ENCODE measurements at places on chromosomes 6 and 20.

DNA sequence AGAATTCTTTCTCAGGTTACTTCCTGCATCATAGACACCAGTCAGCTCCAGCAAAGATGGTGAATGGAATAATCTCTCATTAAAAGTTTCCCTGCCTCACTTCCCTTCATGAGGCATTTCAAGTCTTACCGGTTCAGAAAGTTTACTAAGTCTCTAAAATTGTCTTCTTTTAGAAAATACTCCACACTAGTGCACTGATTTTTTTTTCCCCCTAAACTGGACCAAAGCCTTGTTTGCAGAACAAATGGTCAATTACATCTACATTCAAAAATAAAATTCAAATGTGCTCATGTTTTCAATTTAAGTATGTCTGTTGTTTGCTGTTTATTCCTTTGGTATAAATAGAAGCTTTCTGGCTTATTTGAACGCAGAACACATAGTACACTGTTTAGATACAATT is 111.2 kb downstream of the GMPR start:
- DNase-seq, result no peak

DNA sequence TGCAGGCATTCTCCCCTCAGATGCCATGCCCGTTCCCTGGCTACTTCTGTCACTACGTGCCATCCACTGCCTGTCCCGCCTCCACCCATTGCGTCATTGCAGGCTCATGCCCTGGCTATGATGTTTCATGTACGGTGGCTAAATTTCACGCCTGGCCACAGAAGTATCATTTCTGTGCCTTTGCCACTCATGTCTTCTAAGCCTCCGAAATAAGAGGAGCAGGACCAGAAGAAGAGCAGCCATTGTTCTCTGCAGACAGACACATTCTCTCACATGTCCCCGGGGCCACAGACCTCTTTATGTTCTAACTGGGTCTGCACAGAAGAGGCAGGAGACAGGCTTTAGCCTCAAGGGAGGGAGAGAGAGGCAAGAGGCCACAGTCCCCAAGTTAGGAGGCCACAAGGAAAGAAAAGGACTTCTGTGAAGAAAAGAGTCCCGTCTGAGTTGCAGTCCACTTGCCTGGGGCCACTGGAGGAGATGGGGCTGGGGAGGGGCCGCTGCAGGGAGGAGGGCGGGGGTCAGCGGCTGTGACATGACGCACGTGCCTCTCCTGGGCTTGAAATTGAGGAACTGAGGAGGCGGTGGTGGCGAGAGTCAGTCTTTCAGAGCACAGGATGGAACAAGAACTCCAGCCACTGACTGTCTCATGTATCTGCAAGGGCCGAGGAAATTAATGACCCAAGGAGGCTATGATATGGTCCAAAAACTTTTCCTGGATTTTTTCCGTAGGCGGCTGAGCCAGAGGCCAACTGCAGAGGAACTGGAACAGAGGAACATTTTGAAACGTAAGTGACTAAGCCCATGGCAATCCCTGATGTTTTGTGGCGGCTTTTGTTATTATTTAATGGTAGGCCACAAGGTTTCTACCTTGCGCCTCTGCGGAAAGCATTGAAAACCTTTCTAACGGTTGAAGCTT is 55.9 kb downstream of the TBC1D7 start:
- DNase-seq, result peak; percentile 23

- no peak for DNase-seq
Measured at GRCh38 chr20:31560746-31561598, 44.1 kb upstream of the ID1 start.

- DNase-seq, result no peak
Measured at GRCh38 chr20:34243377-34243776, 2.2 kb downstream of the ASIP start.

DNA sequence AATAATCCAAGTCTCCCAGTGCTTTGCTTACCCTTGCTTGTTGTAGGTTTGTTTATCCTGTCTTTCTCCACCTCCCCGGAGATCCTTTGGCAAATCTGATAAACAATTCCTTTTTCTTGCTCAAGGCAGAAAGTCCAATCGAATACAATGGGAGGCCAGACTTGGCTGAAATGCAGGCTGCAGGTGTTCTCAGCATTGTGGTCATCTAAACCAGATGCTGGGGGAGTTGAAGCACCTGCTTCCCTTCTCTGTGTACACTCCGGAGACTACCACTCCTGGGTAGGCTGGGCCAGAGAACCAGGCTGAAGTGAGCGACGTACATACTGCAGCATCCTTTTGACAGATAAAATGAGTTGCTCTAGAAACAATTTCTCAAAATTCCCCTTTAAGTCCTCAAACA is 82.6 kb upstream of the PREP start:
- DNase-seq, result no peak

DNA sequence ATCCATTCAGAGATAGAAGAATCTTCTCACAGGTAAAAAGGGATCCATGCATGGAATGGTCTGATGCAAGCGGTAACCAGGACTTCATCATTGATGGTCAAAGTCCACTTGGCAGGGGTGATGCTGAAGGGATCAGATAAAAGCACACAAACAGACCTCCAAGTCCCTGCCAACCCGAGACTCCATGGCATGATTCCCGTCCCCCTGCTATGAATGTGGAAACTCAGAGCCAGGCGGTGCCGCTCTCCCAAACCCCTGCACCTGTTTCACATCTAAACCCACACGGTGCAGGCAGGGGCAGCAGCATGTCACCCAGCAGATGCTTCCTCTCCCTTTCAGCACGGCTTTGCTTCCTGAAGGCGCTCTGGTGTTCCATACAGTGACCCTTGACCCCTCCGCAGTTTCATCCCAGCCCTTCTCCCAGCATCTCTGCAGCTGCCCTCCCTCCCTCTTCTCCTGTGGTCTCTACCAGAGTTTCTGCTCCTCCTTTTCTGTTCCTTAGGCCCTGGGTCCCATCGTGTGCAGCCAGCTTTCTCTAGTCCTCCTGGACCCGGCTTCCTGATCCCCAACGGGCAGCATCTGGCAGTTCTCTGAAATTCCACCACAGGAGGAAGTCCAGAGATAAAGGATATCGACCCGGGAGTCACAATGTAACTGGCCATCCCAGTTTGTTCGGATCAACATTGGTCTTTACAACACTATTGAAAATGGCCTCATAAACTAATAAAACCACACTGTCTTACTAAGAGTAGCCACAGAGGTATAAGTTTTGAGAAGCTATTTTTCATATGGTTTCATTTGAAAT is 235.0 kb downstream of the TTLL2 start:
- DNase-seq, result no peak

- DNase-seq, result no peak
Measured at GRCh38 chr6:119138906-119139541, 60.6 kb upstream of the FAM184A start.

DNA sequence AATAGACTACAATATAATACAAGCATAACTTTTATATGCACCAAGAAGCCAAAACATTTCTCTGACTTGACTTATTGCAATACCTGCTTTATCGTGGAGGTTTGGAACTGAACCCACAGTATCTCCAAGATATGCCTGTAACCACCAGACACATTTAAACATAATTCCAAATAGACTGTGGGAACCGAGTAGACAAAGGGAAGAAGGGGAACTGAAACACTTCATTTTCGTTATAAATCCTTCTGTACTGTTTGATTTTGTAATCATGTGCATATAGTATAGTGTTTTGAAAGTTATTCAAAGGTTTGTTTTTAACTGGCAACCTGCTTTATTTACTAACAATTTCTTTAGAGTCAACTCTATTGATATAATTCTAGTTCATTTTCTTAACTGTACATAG is 154.9 kb upstream of the BEND6 start:
- no peak for DNase-seq

DNA sequence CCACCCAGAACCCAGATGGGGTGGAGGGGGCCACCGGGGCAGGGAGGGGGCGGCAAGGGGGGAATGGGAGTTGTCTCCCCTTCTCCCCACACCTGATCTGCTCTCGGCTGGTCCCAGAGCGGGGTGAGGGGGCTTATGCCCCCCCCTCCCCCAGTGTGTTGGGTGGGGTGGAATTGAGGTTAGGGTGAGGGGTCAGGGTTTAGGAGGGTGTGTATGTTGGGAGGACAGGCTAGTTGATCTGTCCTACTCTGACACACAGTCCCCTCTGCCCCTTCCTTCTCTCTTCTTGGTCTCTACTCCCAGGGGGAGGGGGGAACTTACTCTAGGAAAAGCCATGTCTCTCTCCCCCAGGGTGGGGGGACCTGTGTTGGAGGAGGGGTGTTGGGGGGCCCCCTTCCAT is 1.9 kb upstream of the ZBTB9 start:
- DNase-seq, result no peak

DNA sequence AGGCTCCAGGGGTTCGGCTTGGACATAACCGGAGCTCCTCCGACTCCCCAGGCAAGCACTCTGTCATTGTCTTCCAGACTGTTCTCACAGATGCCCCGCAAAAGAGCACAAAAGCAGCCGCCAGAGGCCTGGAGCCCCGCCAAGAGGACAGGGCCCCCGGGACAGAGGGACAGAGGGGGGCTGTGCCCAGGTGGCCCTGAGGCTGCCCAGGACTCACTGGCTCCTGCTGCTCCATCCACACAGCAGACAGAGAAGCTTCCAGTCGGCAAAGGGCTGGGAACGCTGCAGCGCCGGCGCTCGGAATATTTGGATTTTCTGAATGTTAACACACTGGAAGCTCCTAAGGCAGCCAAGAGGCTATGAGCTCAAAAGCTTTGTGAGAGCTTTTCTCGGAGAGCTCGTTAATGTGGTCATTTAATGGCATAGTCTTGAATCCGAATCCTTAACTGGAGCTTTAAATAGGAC is 68.0 kb upstream of the QKI start:
- no peak for DNase-seq

- DNase-seq, result peak; percentile 82
Measured at GRCh38 chr6:35327349-35328027, 14.9 kb upstream of the PPARD start.

DNA sequence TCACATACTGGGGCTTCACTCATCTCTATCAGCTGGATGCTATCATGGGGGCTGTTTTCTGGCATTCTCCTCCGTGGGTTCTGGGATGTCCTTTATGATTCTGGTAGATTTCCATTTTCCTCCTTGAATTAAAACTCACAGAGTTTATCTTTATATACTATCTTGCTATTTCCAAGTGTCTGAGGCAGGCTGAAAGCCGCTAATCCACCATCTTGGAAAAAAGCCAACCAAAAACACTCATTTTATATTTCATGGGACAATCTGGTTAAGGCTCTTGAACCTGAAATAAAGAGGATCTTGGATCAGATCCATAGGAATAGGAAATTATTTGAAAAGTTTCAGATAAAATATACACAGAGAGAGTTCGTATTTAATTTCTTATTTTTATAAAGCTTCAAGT is 86.0 kb downstream of the AFG1L start:
- DNase-seq, result no peak

GRCh38 chr6:1325461-1326309 is 13.8 kb downstream of the FOXQ1 start:
- DNase-seq, result no peak

- DNase-seq, result no peak
Measured at GRCh38 chr20:3661060-3661813, 2.0 kb downstream of the GFRA4 start.

DNA sequence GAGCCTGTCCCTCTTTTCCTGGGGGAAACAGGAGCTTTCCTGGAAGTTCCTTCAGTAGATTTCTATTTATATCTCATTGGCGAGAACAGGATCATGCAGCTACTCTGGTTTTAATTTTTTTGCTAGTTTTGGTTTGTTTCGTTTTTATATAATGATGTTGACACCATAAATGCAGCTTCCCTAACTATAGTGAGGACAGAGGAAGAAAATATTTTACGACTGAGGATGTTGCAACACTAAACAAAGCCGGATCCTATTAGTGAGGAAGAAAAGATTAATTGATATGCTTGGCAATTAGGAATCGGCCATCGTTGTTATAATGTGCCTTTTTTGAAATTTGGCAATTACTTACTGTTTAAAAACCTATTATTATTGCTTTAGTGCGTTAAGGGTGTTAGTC is 16.6 kb downstream of the KDM1B start:
- DNase-seq, result no peak

DNA sequence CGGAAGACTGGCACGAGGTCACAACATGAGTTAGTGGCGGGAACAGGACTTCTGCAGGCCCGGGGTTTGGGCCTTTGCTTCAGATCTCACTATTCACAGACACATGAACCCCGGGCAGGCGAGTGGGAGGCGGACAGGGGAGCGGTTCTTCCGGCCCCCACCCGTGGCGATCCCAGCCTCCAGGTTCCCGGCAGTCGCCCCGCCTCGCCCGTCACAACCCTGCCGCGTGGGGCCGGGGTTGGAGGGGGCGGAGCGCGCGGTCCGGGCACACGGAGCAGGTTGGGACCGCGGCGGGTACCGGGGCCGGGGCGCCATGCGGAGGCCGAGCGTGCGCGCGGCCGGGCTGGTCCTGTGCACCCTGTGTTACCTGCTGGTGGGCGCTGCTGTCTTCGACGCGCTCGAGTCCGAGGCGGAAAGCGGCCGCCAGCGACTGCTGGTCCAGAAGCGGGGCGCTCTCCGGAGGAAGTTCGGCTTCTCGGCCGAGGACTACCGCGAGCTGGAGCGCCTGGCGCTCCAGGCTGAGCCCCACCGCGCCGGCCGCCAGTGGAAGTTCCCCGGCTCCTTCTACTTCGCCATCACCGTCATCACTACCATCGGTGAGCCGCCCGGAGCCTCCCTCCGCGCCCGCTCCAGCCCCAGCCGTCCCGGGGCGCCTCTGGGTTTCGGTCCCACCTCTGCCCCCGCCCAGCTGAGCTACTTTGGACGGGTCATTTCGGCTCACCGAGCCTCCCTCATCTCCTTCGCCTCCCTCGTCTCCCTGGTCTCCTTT is at the start of gene KCNK15:
TSS of gene KCNK15 (plus strand) at position 268 of the 769 bp plus-strand sequence. CDS start at position 314, 46 bp downstream.
- DNase-seq, result peak; percentile 19

Data from CD4-positive, alpha-beta T cell treated with Interleukin-12 subunit alpha and Interleukin-12 subunit beta, for 1 hour (primary cell).